ENCODE measurements at places on chromosomes 5 and 9. TPM values are rescaled to one million over a fixed set of nuclear protein-coding genes. Genes with fewer than 3 reads are reported as not detected.
A peak's percentile ranks its signal among the peaks of the same experiment; 100 is the strongest.

DNA sequence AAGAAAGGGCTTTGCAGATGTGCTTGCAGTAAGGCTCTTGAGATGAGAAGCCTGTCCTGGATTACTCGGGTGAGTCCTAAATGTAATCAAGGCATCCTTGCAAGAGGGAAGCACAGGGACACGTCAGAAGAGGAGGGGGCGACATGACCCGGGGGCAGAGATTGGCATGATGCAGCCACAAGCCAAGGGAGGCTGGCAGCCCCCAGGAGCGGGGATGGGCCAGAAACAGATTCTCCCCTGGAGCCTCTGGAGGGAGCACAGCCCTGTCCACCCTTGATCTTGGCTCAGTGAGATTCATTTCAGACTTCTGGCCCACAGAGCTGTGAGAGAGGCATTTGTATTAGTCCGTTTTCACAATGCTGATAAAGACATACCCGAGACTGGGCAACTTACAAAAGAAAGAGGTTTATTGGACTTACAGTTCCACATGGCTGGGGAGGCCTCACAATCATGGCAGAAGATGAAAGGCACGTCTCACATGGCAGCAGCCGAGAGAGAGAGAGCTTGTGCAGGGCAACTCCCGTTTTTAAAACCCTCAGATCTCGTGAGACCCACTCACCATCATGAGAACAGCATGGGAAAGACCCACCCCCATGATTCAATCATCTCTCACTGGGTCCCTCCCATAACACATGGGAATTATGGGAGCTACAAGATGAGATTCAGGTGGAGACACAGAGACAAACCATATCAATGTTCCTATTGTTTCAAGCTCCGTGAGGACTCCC lies 76.1 kb downstream of the ADAMTS2 start:
- DNase-seq: no peak

- DNase-seq: no peak
Measured at GRCh38 chr9:105686936-105687335, 7.4 kb upstream of the TMEM38B start.

DNA sequence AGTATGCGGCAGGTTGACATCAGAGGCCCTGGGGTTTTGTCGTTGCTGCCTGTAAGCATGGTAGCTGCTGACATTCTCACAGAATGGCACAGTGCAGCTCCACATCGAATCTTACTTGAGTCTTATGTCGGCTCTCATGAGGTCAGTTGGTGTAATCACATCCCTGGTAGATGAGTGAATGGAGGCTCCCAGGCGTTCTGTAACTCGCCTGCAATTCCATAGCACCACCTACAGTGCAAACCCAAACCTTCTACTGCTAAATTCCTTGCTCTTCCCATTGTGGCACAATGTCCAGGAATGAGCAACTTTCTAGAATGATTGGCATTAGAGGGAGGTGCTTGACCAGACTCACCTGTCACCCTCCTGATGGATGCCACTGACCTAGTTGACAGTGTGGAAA lies 578.4 kb downstream of the CCDC171 start:
- DNase-seq: peak; percentile 51

GRCh38 chr5:102931085-102931725 lies 176.1 kb downstream of the PAM start:
- DNase-seq: no peak

DNA sequence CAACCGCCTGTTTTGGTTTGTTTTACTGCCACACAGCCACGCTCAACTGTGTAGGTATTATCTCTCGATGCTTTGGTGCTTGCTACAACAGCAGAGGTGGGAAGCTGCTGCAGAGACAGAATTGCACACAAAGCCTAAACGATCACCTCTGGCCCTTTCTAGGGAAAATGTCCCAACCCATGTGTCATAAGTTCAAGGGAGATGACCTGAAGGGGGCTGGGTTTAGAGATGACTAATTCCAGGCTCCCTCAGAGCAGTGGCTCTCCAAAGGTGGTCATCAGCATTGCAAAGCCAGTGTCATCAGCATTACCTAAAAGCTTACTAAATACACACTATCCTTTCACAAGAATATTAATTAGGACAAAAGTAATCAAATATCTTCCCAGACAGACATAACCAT lies 10.9 kb downstream of the ZNF622 start:
- no peak for DNase-seq

- peak; percentile 42 for DNase-seq
Measured at GRCh38 chr9:135504262-135505243, 4.1 kb downstream of the MRPS2 start.

The F12 gene
- total RNA-seq: 36.8 TPM

- DNase-seq: no peak
Measured at GRCh38 chr5:3025392-3025791, 273.9 kb upstream of the IRX2 start.

The HEXB gene
- total RNA-seq: 131 TPM

DNA sequence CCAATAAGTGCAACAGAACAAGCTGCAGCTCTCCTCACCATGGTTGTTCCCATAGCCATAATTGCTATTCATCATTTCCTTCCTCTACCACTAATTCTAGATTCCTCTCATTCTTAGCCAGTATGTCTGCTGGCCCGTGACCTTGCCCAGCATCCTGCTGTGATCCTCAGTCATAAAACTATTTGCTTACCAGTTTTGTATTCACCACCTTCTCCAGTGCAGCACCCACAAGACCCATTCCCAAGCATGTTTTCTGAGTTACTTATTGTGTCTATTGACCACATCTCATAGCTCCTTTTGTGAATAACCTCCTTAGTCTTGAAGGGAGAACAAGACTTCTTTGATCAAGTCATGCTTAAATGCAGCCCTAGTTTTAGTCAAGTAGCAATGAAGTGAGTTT lies 488.0 kb upstream of the CTNND2 start:
- no peak for DNase-seq

Measured in PC-3 (cell line).